ENCODE measurements at places on chromosomes 1 and 21.

DNA sequence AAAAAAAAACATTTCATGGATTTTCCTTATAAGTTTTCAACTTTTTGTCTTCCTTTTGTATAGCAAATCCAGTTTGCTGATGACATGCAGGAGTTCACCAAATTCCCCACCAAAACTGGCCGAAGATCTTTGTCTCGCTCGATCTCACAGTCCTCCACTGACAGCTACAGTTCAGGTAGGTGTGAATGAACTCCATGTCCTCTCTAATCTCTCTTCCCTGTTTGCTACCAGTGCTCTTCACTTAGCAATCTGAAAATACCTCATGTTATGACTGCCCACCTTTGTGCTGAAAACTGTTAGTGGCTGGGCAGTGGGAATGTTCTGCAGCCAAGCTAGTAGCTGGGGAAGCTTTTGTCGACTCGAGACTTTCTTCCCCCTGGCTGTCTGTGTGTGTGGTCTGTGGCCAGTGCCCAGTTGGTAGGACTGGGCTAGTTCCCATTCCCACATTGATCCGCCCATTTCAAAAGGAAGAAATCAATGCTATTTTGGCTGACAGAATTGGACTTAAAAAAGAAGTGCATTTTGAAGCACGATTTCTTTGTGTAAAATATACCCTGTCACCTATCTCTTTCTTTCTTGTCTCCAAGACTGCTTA, 24.5 kb downstream of the AHCYL1 start:
- no peak for DNase-seq

DNA sequence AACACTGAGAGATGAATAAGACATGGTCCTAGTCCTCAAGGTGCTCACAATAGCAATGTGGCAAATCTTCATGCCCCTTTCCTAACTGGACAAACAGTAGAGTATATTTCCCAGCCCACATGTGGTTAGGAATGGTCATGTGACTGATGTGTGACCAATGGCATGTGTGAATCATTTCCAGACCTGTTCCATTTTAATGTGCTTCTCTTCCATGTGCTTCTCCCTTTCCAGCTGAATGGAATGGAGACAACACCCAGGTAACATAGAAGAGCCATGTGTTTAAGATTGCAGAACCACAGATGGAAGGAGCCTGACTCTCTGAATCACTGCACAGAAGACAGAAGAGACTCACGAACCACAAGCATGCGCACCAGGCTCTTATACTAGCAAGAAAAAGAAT, 409.9 kb upstream of the NFIA start:
- DNase-seq = no peak

DNA sequence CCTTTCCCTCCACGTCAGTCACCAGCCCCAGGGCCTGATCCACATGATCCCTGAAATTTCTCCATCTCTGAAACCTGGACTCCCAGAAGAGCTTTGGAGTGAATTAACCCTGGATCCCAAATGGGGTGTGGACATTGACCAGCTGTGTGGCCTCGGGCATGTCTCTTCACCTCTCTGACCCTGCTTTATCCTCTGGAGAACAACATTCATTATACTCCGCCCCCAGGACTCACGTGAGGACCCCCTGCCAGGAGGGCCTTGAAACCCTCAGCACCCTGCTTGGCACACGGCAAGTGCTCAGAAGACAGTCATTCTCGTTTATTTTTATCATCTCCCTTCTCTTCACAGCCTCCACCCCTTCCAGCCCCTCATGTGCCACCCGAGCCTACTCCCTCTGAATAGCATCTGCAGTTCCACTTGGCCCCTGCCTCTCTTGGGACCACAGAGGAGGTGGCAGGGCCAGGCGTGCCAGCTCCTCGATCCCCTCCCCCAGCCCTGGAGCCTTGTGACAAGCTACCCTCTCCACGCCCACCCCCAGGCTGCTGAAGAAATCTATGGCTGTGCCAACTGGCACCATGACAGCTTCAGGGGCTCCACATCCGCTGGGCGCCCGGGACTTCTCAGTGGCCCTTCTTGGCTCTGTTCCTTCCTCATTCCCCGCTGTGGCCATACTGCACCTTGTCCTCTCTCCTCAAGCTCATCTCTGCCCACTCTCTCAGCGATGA, 18.0 kb downstream of the ADGRB2 start:
- DNase-seq = no peak

DNA sequence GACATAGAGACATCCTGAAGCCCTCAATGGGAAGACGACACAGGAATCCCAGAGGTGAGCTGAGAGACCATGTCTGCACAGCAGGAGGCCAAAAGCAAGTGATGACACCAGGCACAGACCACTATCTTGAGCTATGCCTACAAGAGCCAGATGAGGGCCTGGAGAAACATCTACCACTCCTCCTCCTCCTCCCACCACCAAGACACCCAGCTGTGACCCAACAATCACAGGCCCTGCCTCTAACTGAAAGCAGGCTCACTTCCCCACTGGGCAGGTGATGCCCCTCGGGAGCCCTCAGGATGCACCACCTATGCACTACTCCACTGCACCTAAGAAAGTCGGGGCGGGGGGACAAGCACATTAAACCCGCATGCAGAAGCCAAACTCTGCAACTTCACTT, 16.5 kb downstream of the TADA1 start:
- DNase-seq = no peak

All from forelimb muscle (tissue), 1 donor.